Astrocyte (in vitro differentiated cells and primary cell): ENCODE measurements at places on chromosomes 7 and 10.
A peak's percentile ranks its signal among the peaks of the same experiment; 100 is the strongest.

GRCh38 chr7:36185756-36186155 lies 32.7 kb downstream of the EEPD1 start:
- no peak for DNase-seq

GRCh38 chr10:1034758-1035157 lies 9.1 kb upstream of the IDI2 start:
- no peak for DNase-seq

- peak; percentile 22 for DNase-seq
These were observed 343.0 kb downstream of the CRPPA start for GRCh38 chr7:16078076-16078952.

DNA sequence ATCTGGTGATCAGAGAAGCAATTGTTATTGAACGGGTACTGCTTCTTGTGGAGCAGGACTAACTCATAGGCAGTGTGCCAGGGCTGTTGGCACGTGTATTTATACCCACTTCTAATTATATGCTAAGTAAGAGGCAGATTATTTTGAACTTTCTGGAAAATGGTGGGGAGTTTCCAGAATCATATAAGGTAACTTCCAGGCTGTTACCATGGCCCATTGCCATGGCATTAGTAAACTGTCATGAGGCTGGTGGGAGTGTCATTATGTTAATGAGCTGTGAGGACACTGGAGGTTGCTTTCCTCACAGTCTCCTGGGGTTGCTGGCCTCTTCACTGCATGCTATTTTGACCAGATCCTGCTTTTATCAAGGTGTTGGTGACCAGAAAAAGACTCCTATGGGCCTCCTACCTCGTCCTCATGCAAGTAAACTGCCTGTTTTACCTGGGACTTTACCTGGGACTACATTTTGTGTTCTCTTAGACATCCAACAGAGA lies 122.6 kb downstream of the KCND2 start:
- no peak for DNase-seq

DNA sequence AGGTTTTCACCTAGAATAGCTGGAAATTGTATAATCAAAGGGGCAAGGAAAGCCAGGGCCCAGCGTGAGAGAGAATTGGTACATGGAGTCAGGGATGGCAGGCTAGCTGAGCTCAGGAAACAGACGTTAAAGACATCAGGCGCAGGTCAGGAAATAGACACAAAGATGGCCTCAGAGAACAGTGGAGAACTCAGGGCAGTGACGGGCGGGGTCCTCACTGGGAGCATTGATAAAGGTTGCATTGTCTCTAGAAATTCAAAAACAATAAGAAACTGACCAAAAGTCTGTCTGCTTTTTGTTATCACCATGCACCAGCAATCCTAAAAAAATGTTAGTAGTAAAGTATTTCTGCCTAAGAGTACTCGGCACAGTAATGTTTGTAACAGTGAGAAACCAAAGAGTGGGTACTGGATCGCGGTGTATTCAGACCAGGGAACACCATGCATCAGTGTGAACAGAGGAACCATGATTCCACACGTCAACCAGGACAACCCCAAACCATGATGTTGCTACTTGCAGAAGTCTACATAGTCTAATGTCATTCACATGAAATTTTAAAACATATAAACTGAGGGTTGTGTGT lies 81.9 kb upstream of the AUTS2 start:
- DNase-seq: no peak

DNA sequence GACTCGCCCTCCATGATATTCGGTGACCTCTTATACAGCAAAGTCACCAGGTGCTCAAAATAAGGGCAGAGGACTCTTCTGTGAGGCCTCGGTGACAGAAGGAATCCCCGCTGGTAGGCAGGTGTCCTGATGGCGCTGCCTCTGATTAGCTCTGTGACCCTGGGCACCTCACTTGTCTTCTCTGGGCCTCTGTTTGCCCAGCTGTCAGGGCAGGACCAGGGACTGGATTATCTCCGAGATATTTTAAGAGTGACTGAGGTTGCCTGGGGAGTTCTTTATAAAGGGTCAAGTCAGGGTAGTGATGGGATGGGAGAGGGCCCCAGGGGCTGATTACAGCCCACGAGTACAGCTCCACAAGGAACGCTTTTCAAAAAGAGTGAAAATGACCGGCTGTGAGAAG lies 70.9 kb upstream of the SAMD8 start:
- no peak for DNase-seq

- peak; percentile 84 for DNase-seq
These were observed 87.1 kb downstream of the FZD1 start for GRCh38 chr7:91351374-91351773.

DNA sequence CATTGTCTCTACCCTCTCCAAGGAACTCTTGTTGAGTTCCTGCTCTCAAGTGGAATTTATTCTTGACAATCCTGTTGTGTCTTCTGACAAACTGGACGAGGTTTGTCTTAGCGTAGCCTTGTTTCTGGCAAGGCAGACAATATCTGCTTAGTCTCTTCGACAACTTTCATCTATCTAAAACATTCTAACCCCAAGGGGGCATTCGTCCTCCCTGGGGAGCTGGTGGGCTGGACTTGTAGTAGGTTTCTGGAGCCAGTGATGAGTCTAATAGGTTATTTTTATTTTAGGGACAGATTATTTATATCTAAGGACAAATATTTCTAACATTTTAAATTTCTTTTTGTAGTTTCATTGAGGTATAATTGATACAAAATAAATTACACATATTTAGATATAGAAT lies 7.3 kb upstream of the C10orf120 start:
- no peak for DNase-seq

DNA sequence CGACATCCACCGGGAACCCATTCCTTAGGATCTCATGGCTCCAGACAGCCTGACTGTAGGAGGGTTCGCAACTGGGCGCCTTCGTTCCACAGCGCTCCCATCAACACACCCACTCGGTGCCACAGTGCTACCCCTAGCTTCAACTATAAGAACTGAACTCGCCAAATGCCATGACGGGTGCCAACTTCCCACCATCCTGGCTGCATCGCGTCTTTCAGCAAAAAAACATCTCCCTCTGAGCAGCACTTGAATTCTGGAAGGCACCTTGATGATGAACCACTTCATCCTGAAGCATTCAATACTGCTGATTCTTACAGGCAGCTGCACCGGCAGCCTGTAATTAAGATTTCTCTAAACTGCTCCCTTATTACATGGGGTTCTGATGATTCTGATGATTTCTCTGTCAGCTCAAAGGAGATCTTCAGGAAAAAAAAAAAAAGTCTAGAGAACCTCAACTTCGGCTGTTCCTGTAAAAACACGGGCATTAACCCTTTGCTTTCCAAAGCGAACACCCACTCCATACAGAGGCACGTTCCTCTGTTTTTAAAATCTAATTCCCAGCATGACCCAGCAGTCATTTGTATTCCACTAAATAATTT lies 1.3 kb downstream of the CYTH3 start:
- no peak for DNase-seq
